Activated naive CD4-positive, alpha-beta T cell treated with anti-CD3 and anti-CD28 coated beads, Interleukin-2, amount 10 ng/mL, durations not matched to agents 5 hours and 36 hours (primary cell): ENCODE measurements at places on chromosomes 5 and 9. TPM values are rescaled to one million over a fixed set of nuclear protein-coding genes. Genes with fewer than 3 reads are reported as not detected.

Gene SLC23A1
- total RNA-seq: 0.48 TPM

Gene TXNDC8
- total RNA-seq: not detected

Gene GPR21
- total RNA-seq: 0.78 TPM

Gene CTSV
- 1.0 TPM for total RNA-seq

Gene PDZD2
- total RNA-seq: not detected

Gene OTP
- total RNA-seq: not detected
